ENCODE measurements at places on chromosomes 4 and X.

- no peak for DNase-seq
These were observed 170.1 kb upstream of the SCML1 start for GRCh38 chrX:17567187-17567586.

GRCh38 chr4:162661913-162662312 is 498.1 kb upstream of the FSTL5 start:
- DNase-seq = no peak

- DNase-seq = no peak
These were observed 833.3 kb upstream of the INTU start for GRCh38 chr4:126799416-126799815.

- peak; percentile 52 for DNase-seq
These were observed 507 bp downstream of the MFAP3L start for GRCh38 chr4:170025523-170026252.

GRCh38 chrX:150094375-150094774 is 156.1 kb upstream of the EOLA2 start:
- DNase-seq = no peak

- no peak for DNase-seq
These were observed 124.0 kb upstream of the PPARGC1A start for GRCh38 chr4:24013668-24014422.

GRCh38 chr4:7678318-7678852 is 243.7 kb upstream of the PSAPL1 start:
- DNase-seq = no peak

DNA sequence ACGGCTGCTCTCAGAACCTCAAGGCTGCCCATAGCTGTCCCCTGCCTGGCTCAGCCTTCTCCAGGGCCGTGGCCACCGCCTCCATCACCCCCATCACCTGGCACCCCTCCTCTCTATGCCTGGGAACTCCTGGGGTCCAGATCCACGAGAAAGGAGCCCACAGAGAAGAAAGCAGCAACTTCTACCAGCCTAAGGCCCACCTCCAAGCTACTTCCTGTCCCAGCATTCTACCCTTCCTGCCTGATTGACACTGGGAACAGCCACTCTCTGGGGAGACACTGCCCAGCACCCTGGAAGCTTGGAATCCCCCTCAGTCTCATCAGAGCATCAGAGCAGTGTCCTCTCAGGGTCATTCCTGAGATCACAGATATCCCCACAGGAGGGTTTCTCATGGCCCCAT is 36.9 kb upstream of the PROM1 start:
- DNase-seq = no peak

GRCh38 chr4:128663325-128663724 is 146.2 kb upstream of the JADE1 start:
- DNase-seq = no peak

GRCh38 chrX:13001961-13002671 is 27.2 kb downstream of the TMSB4X start:
- no peak for DNase-seq

DNA sequence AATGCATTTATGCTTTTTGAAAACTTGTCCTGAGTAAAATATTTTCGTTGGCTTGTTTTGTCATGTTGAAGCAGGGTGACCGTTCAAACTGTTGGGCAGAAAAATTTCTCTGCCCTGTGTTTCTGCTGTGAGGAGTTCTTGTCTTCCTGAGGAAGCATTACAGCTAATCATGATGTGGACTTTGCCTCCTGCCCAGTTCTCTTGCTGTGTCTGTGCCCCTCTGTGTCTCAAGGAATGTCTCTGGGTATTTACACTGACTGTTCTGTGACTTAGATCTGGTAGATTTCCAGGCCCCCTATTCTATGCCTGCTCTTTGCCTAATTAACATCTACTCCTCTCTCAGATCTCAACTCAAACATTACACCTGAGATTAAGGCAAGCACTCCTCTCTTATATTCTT is 30.4 kb upstream of the RPL34 start:
- no peak for DNase-seq

GRCh38 chr4:29708473-29708872 is 1011.7 kb upstream of the PCDH7 start:
- DNase-seq = no peak

DNA sequence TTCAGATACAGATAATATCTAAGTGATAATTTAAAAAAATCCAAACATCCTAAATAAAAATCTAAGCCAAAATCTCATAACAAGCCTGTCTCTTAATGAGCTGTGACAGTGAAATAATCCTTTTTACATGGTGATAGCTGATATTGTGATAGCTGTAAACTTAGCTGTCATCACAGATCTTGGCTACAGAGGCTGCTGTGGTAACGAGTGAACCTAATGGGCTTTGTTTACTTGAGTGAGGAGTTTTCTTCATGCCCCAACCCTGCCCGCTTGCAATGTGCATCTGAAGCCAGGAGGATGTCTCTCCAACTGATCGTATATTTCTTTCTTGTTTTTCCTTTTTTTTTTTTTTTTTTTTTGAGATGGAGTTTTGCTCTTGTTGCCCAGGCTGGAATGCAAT is 41.5 kb upstream of the YTHDC1 start:
- DNase-seq = no peak

GRCh38 chr4:132384709-132385108 is 764.4 kb upstream of the PCDH10 start:
- no peak for DNase-seq

DNA sequence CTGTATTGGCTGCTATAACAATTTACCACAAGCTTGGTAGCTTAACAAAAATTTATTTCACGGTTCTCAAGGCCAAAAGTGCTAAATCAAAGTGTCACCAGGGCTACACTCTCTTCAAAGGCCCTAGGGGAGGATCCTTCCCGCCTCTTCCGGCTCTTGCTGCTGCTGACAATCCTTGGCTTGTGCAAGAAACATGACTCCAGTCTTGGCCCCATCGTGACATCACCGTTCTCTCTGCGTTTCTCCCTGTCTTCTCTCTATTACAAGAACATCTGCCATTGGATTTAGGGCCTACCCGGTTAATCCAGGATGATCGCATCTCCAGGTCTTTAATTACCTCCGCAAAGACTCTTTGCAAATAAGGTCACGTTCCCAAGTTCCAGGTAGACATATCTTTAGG is 10.4 kb upstream of the CLCN4 start:
- DNase-seq = no peak

DNA sequence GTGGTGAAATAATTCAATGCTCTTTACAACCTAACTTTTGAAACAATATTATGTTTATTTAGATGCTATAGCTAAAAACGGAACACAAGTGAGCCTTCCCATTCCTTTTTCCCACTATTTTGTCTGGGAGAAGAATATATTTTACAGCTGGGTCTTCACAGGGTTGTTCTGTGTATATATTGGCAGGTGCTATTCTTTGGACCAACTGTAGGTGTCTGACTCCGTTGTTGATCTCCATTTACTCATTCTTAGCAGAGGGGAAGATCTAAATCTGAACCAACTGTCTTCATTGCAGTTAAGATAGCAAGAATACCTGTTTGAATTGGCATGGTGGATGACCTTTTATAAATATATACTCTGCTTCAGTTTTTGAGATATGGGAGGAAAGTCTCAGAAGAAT is 257.4 kb downstream of the CFAP299 start:
- DNase-seq = no peak

GRCh38 chr4:172989984-172990820 is 178.4 kb upstream of the GALNT7 start:
- DNase-seq = no peak

DNA sequence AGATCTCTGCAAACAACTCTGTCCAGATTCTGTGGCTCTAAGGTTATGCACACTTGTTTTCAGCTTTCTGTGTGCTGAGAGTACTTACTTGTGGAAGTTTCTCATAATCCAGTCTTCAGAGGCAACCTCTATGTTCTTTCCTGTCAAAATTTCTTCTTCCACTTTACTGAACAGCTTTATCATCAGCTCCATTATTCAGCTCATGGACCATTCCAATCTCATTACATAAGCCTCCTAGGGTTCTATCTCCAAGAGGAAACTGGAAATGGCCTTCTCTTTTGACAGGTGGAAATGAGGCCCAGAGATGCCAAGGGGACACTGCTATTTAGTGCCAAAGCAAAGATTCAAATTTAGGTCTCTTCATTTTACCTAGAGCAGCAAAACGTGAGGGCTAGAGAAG is 61.3 kb downstream of the CHRDL1 start:
- no peak for DNase-seq

DNA sequence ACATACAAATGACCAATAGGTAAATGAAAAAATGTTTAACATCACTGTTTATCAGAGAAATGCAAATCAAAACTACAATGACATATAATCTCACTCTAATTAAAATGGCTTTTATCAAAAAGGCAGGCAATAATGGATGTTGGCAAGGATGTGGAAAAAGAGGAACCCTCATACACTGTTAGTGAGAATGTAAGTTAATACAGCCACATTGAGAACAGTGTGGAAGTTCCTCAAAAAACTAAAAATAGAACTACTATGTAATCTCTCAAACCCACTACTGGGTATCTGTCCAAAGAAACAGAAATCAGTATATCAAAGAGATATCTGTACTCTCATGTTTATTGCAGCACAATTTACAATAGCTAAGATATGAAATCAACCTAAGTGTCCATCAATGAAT is 165.9 kb upstream of the HHIP start:
- no peak for DNase-seq

GRCh38 chr4:85697854-85698253 is 222.9 kb downstream of the ARHGAP24 start:
- no peak for DNase-seq

DNA sequence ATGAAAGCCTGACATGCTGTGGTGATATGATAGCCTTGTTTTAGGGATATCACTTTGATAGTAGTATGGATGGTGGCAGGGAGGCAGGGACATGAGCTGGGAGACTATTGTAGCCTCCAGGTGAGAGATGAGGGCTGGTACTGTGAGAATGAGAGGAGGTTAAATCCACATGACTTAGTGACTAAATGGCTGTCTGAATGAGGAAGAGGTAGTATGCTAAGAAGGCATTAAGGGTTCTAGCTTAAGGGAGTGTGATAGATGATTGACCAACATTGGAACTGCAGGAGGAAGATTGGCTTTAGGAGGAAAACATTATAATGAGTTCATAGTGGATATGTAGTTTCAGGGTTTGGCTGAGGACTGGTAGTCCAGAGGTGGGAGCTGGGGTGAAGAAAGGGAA is 195.0 kb upstream of the ANK2 start:
- no peak for DNase-seq

DNA sequence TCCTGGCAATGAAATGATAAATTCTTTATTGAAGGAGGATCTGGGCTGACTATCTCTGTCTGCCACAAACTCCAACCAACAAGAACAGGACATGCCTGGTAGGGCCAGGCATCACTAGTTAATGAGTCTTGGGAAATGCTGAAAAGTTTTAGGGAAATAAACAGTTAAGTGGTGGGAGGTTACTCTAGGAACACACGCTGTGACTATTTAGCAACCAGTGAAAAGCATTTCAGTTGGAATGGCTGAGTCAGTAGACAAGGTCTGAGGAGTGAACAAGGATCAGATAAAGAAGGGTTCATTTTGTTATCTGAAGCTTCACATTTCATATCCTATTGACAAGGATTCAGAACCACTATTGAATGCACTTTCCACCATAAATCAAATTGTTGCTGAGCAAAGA is 394.9 kb upstream of the BOD1L1 start:
- DNase-seq = no peak

GRCh38 chr4:153322791-153323190 is 21.7 kb upstream of the MND1 start:
- no peak for DNase-seq

DNA sequence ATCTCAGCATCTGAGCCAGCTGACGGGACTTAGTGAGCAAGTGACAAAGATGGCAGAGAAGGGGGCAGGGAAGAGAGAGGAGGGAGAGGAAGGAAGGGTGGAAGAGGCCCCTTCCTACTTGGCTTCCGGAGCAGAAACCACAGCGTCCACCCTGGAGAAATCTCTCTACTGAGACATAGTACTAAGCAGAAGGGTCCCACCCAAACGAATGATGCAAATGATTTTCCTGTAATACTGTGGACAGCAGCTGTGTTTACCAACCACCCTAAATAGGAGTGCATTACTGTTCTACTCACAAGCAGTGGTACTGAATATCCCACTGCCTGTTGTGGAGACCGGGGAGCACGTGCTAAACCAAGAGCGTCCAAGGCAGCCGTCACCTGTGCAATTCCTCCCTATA is 29.4 kb downstream of the DTHD1 start:
- peak; percentile 63 for DNase-seq

DNA sequence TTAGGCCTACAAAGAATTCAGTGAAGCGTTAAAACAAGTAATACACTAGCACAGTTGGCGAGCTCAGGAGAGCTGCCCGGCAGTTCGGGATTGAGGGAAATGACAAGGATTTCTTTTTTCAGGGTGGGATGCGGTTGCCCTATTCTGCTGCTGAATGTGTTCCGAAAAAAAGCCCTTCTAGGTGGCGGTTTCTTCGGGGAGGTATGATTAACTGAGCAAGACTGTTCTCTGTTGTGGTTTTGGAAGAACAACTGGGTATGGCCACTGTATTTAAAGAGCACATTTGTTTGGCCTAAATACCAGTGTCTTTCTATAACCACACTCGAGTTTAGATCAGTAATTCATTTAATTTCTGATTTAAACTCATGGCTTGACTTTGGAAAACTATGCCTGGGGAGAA is 459.7 kb upstream of the FAT1 start:
- DNase-seq = no peak

DNA sequence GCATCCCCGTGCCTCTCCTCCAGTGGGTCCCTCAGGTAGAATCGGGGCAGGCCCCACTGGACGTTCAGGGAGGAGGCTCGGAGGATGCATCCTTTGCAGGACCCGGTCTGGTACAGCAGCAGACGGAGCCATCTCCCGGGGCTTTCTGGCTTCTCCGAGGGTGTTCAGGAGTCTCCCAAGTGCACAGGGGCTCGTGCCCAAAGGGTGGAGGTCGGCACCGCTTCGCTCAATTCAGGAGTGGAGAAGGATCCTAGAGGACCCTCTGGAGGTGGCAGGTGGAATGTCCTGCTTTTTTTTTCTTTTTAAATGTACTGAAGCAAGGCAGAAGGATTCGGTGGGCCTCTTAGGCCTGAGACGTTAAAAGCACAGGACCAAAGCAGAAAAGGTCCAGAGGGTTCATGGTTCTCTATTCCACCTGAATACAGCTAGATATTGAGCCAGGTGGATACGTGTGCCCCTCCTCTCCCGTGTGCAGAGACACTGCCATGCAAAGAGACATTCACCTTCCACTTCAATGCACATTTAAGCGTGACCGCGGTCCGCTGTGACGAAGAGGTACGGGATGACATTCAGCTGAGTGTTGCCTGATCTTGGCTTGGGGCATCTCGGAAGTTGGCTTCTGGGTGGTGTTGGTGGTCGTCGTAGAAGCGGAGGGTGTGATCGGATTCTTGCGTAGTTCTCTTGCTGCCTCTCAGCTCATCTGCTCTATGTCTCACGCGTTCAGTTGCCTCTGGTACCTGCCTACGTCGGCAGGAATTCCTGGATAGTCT is 281.2 kb upstream of the AGTR2 start:
- no peak for DNase-seq
